ENCODE measurements at places on chromosomes 3 and 15.

DNA sequence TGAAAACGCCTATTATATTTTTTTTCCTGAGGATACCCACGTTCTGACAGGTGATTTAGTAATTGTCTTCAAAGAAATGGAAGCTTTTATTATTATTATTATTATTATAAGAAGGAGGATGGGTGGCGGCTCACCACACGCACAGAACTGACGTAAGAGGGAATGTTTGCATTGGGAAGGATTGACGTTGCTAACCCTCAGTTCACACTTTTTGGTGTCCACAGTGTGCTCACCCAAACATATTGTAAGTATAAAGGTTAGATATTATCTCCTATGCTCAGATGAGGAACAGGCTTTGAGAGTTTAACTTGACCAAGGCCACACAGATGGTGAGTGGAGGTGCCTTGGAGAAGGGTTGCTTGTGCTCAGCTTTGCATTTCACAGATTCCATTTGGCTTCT is 533.5 kb upstream of the TBL1XR1 start:
- DNase-seq: no peak

DNA sequence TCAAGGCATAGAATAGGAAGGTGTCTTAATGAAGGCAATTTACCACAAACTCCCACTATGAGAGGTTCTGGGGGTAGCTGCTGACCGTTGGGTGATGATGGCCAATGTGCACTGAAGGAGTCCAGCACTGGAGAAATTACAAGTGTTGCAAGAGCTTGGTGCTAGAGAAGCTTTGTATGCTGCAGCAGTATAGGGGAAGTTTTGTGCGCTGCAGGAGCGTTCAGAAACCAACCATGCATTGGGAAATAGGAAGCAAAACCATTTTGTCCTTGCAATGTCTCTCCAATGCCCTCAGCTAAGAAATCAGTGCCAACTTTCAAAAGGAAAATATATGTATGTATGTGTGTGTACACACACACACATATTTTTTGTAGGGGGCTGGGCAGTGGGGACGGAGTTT is 441.6 kb upstream of the NAALADL2 start:
- DNase-seq: no peak

- no peak for DNase-seq
These were observed 346.1 kb downstream of the EPHB1 start for GRCh38 chr3:135141160-135141559.

GRCh38 chr3:193859195-193859594 is 266.2 kb downstream of the OPA1 start:
- no peak for DNase-seq

GRCh38 chr15:74395319-74396145 is 28.1 kb upstream of the CYP11A1 start:
- DNase-seq: no peak

DNA sequence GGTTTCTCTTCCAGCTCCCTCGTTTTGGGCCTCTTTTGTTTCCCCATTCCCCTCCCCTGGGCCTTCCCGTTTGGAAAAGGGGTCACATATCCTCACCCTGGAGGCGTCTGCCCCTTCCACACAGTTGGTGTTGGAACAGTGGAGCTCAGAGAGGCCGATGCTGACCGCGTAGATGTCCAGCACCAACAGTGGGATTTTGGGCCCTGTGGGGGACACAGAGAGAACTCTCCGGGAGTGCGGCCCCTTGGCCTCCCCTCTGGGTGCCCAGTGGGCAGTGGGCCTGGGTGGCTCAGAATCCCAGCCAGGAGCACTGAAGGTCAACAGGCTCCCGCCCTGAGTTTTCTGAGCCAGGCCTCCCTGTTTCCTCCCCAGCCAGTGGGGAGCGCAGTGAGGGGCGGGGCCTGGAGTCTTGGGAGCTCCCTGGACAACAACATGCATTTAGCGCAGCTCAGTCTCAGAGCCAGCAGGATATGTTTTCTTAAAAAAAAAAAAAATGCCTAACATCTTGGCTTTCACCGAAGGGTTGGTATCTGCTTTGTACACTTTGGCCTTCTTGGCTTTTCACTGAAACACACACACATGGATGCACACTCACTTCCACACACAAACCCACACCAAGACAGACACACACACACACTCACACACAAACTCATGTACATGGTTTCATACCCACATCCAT is 670 bp upstream of the ISLR start:
- DNase-seq: no peak

GRCh38 chr3:69389520-69390248 is 3.8 kb upstream of the FRMD4B start:
- DNase-seq: no peak

- no peak for DNase-seq
These were observed 1.4 kb downstream of the ATP11B start for GRCh38 chr3:182794455-182795388.

Data from activated CD8-positive, alpha-beta memory T cell treated with anti-CD3 and anti-CD28 coated beads for 24 hours (primary cell).